Stimulated activated CD8-positive, alpha-beta memory T cell treated with anti-CD3 and anti-CD28 coated beads, Interleukin-7, amount 100 ng/mL, for 1 hour (primary cell): ENCODE measurements at places on chromosomes 5 and 9.

DNA sequence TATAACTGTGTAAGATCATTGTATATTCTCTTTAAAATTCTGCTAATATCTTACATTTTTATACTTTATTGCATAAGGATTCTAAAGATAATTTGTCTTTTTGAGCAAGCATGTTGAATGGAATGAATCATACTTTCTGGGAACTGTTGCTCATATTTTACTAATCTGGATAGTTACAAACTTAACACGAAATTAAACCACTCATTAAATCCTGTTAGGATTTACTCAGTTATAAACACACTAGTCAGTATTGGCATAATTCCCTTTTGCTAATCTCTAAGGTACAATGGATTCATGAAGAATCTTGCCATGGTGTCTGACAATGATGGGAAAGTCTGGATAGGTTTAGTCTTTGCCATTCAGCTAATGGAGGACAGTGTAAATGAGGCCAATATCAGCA lies 338.1 kb upstream of the SMC2 start:
- no peak for DNase-seq

- no peak for DNase-seq
These were observed 85.5 kb downstream of the ANXA1 start for GRCh38 chr9:73237140-73237539.

DNA sequence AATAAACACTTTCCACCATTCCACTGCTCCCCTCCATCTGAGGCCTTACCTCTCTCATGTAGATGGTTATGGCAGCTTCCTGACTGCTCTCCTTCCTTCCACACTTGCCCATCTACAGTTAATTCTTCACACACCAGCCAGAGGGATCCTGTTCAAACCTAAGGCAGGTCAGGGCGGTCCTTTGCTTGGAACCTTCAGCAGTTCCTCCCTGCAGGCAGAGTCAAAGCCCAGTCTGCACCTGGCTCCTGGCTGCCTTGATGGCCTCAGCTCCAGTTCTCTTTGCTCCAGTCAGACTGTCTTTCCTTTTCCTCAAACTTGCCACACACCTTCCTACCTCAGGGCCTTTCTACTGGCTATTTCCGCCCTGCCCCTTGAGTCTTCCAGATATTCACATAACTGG lies 30.2 kb upstream of the NR3C1 start:
- no peak for DNase-seq

- DNase-seq: no peak
These were observed 214.9 kb upstream of the DMRT1 start for GRCh38 chr9:626596-626995.

- no peak for DNase-seq
These were observed 40.1 kb upstream of the SLC6A19 start for GRCh38 chr5:1161108-1161832.
